ENCODE measurements at places on chromosomes 6 and 20. TPM values are rescaled to one million over a fixed set of nuclear protein-coding genes. Genes with fewer than 3 reads are reported as not detected.

The C6orf15 gene
- total RNA-seq = not detected

The FAM83C gene
- total RNA-seq = not detected

The KLHDC3 gene
- total RNA-seq = 101 TPM

The LAMP5 gene
- total RNA-seq = not detected

The TBP gene
- 26.3 TPM for total RNA-seq

The TMEM244 gene
- not detected for total RNA-seq

The HLA-DQA1 gene
- total RNA-seq = not detected
